ENCODE measurements at places on chromosomes 1 and 21.

- DNase-seq, result no peak
Observed at GRCh38 chr1:213931836-213932235, 55.9 kb upstream of the PROX1 start.

- no peak for DNase-seq
Observed at GRCh38 chr1:62722796-62723195, 34.6 kb upstream of the DOCK7 start.

GRCh38 chr1:101704895-101705294 is 291.8 kb downstream of the OLFM3 start:
- DNase-seq, result no peak

GRCh38 chr1:203528063-203528462 is 34.1 kb downstream of the OPTC start:
- no peak for DNase-seq

DNA sequence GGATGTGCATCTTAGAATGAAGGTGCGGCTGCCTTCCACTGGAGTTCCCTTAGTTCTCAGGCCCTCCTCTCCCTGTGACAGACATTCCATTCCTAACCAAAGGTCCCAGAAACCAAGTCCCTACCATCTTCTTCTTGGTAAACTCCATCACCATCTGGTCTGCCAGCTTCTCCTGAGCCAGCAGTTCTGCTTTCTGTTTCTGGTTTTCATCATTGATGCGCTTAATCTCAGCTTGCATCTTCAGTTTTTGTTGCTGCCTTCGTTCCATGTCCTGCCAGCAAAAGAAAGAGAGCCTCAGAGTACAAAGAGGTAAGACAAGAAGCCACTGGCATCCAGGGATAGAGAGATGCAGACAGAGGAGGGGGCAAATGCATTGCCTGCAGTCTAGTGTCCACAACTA is 18.0 kb upstream of the VSIG8 start:
- DNase-seq, result no peak

DNA sequence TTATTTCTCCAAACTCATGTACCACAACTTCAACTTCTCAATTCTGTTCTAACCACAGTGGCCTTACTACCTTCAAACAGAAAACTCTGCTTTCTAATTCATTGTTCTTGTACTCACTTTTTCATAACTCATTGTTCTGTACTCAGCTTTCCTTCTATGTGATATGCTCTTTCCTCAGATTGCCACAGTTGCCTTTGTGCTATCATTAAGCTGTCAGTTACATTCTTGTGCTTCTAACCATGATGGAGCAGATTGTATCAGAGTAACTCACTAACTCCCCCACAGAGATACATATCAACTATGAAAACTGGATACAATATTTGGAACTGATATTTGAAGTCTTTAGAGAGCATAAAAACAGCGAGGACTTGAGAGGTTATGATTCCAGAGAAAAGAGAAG is 1213.7 kb downstream of the KCNT2 start:
- no peak for DNase-seq

DNA sequence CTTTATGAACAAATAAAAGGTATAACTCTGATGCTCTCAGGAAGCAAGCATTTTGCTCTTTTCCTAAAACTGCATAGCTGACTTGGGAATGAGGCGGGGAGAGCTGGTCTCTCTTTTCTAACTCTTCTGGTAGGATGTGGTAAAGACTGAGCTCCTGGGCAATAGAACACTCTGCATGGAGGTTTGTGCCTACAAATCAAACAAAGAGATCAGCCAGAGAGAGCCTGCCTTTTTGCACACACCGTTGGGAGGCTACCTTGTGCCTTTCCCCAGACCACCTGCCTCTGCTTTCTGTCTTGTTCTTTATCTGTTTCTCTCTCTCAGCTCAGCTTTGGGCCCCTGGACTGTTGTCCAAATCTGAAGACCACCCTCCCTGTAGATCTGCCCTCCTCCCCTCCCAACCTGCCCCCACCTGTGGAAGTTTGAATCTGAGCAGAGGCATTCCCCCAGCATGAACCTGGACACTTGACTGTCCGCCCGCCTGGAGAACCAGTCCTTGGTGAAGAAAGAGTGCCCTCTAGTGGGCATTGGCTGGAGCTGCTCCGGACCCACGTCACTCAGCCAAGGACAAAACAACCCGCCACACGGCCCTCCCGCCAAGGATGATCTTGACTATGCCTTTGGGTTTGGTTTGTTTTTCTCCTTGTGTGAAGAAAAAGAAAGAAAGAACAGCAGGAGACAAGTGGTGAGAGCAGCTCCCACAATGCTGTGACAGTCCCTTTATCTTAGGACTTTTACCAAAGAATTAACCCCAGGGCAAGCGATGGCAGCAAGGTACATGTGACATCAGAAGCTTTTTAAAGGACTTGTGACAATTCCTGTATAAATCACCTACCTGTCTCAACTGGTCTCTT is 228.2 kb downstream of the PBX1 start:
- DNase-seq, result peak; percentile 89
